Activated CD4-positive, alpha-beta T cell treated with anti-CD3 and anti-CD28 coated beads, Interleukin-2, amount 50 U/mL, for 48 hours (primary cell): ENCODE measurements at places on chromosomes 6 and 20.

DNA sequence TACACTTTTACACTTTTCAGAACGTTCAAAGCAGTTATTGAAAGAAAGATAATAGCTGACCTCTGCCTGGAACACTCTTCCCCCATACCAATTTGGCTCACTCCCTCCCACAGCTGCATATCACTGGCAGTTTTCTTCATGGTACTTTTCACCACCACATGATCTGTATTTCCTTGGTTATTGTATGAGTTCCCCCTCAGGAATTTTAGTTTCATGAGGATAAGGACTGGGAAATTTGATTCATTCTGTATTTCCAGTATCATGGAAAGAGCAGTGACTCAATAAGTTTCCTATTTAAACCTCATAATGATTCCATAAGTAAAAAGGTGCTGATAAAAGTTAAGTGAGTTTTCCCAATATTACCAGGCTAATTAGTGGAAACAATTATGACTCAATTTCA lies 16.0 kb downstream of the HTR1B start:
- no peak for DNase-seq

GRCh38 chr6:98932381-98932780 lies 15.4 kb downstream of the FBXL4 start:
- DNase-seq: no peak

DNA sequence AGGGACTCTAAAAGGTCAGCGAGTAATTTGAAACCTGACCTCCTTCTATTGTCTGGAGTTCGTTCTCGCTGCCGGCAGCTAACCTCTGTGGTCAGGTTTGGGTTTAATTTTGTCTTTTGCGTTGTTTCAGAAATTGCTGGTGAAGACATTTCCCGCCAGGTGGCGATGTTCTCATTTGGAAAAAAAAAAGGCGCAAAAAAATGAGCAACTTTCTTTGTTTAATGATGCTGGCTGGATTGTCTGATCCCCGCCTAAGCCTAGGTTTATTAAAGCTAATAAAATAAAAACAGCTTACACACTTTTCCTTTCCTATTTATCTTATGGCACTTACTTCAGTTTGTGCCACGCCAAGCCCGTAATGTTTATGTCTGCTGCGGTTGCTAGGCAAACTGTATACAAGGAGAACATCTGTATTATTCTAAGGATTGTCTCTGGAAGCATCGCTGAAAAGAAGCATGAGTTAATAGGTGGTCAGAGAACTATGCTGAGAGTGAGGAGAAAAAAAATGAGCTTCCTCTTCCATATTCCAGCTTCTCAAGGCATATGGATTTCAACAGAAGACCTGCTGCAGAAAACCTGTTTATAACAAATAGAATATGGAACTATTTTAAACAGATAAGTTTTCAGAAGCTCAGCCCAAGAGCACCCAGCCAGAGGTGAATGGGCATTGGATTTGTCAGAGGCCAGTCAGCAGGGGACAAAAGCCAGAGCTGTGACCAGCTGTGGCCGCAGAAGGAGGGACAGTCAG lies 205.7 kb downstream of the DOK5 start:
- DNase-seq: peak; percentile 20

DNA sequence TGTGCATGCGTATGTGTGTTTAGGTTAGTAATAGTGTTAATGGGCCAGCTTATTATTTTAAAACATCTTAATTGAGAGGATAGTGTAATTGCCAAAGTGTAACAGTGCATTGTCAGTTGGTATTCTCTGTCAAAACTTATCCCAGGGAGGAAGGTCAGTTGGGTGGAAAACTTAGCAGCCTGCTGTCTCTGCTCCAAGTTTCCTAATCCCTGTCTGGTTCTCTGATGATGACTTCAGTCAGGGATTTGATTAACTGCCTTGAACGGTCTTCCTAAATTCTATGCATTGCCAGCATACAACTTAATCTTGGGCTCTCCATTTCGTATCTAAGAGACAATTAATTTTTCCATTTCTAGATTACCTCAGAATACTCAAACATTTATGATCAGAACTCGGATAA lies 51.1 kb downstream of the L3MBTL3 start:
- no peak for DNase-seq

DNA sequence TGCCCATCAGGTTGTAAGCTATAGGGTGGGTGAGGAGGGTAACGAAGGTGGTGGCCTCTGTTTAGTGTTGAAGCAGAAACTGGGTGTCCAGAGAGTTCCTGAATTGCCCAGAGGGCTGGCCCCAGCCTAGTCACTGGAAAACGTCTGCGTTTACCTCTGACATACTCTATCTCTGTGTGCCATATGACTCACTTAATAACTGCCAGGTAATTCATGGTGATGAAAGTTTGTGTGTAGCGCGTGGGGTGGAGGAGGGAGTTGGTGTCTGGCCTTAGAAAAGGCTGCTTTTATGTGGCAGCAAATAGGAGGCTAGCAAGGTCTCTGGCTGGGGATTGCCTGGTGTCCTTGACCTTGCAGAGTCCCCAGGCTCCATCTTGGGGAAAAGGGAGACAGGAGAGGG lies 47.3 kb downstream of the SLC35D3 start:
- no peak for DNase-seq

DNA sequence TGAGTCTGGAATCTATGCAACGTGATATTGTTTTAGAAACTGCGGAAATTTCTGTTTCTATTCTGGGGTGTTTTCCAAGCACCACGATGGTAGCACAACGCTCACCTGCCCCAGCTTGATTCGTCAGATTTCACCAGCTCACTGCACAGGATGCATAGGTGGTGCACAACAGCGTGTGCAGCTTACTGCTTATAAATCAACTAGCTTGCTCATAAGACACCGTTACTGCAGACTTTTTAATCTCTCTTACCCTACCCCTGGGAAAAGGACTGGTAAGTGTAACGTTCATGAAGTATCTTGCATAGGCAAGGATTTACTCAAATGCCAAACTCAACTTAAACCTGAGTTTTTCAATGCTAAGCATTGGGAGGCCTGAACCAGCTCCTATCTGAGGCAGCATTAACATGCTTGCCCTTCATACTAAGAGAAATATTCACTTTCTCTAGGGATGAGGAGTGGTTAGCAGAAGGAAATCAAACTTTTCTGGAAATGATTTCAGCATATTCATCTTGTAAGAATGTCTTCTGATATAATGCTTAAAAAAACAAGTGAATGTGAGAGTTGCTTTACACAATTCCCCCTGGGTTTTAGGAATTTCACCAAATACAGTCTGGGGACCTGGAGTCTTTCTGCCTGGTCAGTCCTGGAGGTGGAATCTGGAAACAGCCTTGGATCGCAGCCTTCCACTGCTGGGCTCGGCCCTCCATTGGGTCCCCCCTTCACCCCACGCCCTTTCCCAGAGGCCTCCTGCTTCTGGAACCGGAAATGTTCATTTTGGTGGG lies 100.6 kb downstream of the DACT2 start:
- no peak for DNase-seq
